ENCODE measurements at places on chromosomes 6 and 20.

DNA sequence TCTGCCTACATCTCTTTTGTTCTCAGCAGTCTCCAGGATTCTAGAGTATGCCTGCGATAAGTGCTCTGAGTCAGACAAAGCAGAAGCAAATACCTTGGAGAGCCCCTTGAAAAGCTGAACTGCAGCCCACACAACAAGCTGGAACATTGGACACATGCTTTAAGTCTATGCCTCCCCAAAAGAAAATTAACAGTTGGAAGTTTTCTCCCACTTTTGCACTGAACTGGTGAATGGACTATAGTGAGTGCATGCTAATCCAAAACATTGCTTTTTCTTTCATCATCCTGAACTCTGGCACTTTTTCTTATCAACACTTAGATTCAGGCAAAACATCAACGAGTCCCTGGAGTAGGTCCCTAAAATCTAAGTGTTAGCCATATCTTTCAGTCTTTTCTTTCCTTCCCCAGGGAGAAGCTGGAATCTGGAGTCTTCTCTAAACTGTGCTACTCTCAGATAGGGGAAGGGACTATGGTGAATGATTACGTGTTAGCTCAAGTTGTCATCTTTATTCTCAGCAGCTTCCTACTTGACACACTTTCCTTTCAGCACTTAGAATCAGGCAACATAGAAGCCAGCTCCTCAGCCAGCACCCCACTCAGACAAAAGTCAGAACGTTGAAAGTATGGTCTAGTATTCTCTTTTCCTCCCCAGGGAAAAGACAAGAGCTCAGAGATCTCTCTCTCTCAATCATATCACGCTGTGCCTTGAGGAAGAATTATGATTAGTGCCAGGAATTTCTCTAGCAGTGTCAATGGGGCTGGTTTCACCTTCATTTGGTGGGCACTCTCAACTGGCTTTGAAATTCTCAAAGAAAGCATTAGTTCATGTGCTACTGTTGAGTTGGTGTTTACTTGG lies 811.0 kb upstream of the GJE1 start:
- DNase-seq, result peak; percentile 93

DNA sequence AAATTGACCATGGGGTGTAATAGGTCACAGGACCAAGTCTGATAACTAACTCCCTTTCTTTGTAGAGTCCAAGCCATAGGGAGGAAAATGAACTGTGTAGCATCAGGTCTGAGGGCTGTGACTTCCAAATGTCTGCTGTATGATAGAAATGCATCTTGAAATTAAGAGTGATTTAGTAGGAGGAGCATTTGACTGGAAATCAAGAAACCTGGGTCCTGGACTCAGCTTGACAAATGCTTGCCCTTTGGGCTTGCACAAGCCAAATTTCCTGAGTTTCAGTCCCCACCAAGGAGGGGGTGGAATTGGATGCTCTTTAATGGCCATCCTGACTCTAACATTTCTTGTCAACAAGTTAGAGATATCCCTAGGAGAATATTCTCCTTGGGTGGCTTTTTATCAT lies 187.0 kb downstream of the PDE7B start:
- DNase-seq, result peak; percentile 54

GRCh38 chr6:14639983-14640599 lies 522.5 kb downstream of the CD83 start:
- DNase-seq, result no peak

- DNase-seq, result no peak
Measured at GRCh38 chr6:38184585-38185080, 365.1 kb downstream of the ZFAND3 start.

DNA sequence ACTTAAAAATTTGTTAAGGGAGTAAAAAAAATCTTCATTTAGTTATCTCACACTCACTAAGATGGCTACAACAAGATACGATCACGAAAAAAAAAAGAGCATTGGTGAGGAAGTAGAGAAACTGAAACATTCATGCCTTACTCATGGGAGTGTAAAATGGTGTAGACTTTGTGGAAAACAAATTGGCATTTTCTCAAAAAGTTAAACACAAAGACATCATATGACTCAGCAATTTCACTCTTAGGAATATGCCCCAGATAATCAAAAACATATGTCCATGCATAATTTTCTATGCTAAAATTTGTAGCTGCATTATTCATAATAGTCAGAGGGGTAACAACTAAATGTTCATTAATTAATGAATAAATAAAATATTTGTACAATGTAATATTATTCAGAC lies 120.9 kb upstream of the IRAK1BP1 start:
- DNase-seq, result peak; percentile 86
